ENCODE measurements at places on chromosomes 7 and 10.

DNA sequence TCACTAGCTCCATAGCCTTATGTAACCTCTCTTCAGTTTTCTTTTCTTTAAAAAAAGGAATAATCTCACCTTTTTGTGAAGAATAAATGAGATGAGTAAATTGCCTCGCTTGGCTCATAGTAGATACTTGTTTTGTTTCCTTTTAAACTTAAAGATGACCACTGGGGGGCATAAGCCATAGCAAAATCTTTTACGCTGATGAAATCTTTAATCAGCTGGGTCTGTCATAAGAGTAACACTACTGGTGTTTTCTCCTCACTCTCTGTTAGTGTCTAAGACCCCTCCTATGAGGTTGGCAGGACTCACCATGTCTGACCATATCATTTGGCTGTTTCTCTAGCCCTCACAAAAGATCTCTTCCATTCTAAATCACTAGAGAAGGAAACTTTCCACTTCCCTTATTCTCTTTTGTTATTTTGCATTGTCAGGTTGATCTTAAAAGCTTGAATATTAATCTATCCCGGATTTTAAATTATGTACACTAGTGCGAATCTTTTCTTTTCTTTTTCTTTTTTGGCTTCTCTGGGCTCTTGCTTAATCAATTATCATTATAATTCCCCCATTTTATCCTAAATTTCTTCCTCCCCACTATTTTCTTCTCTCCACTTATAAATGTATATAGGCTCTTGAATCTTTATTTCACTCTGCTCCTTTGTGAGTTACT is 12.5 kb downstream of the STAG3 start:
- DNase-seq, result no peak

GRCh38 chr7:65892161-65892560 is 19.3 kb downstream of the VKORC1L1 start:
- no peak for DNase-seq

GRCh38 chr10:129133856-129134255 is 333.2 kb upstream of the MGMT start:
- no peak for DNase-seq

DNA sequence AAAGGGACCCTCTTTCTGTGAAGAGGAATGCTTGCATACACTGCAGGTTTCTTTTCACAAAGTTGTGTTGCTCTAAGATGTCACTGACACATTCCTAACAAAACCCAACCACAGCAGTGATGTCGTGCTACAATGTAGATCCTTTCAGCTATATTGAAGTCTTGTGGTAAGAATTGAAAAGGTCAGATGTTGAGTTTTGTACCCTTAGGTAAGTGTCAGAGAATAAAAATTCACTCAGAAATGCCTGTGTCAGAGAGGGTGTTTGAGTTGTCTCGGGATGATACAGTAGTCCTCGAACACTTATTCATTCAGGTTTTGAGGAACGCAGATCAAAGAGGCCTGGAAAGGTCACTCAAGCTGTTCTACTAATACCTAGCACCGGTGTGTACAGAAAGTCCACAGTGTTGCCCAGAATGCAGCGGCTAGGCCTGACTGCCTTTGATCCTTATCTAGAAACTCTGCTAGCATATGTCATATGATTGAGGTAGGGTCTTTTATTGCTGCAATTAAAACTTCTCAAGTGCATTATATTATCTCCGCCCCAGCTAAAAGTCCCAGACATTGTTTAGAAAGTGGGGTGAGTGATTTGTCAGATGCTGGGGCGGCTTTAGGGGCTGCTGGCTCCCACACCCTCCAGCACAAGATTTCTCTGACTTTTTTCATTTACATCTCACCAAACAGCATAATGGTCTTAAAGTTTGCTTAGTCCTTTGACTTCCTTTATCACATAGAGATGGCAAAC is 26.0 kb downstream of the RNF32 start:
- DNase-seq, result no peak

DNA sequence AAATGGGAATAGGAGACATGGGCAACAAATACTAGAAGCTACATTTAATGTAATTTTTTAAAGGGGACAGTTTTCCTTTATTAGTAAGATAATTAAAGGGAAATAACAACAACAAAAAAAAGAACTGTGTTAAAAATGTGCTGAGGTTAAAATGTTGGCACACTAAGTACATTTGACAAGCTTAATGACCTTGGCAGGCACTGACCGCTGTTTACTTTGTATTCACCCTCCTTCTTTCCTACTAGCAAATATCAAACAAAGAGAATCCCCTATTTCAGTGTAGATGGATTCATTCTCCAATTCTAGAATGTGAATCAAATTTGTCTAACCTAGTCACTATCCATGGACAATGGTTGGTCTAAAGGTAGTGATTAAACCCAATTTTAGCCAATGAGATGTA is 77.5 kb upstream of the TOMM7 start:
- DNase-seq, result no peak

DNA sequence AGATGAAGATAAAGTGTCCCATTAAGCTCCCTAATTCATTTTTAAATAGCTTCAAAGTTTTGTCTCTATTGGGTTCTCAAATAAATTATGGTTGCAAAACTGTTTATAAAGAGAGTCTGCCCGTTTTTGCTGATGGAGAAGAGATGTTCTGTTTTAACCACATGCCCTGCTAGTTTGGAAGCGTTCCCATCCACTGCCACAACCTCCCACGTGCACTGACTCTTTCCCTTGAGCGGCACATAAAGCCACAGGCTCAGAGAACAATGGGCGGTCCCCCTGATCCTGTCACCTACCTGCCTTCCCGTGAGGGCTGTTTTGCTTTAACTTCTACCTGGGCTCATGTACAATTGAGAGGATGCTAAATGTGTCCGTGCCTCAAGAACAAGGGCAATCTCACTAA is 65.5 kb downstream of the CPVL start:
- DNase-seq, result no peak

DNA sequence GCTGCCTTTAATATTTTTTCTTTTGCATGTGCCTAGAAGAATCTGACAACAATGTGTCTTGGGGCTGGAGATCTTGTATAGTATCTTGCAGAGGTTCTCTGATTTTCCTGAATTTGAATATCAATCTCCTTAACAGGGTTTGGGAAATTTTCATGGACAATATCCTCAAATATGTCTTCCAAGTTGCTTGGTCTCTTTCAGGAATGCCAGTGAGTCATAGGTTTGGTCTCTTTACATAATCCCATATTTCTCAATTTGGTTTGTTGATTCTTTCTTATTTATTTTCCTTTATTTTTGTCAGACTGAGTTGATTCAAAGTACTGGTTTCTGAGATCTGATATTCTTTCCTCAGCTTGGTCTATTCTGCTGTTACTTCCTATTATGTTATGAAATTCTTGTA is 208.7 kb upstream of the GLI3 start:
- DNase-seq, result no peak
